NCI-H524 treated with DMSO at 0.1 percent for 48 hours (cell line): ENCODE measurements at places on chromosomes 2 and 18.

- no peak for DNase-seq
These were observed 48.7 kb upstream of the OTOF start for GRCh38 chr2:26526589-26526988.

- DNase-seq = no peak
These were observed 1858.7 kb upstream of the CELF4 start for GRCh38 chr18:39424261-39424660.

- no peak for DNase-seq
These were observed 67.8 kb downstream of the SOX11 start for GRCh38 chr2:5759949-5760348.

- no peak for DNase-seq
These were observed 9.2 kb upstream of the SELENOI start for GRCh38 chr2:26336719-26337118.

GRCh38 chr2:68385220-68385906 is 20.3 kb downstream of the PLEK start:
- no peak for DNase-seq

DNA sequence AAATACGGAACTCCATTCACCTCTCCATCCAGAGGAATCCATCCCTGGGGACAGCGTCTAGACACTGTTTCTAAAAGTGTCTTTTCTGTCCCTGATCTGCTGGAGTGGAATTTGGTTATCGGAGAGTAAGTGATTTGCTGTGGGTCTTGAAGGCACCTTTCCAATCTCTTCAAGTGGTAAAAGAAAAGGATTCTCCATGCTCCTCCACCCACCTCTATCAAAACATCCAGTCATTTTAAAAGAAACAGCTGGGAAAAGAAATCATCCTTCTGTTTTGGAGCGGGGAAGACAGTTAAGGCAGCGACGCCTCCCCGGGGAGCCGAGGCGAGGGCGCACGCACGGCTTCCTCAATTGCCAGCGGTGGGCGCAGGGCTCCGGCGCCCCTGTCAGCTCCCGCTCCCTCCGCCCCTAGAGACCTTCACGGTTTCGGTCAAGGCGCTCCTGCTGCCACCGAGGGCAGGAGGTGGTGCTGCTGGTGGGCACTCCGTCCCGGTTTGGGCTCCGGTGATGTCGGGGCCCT is 547 bp downstream of the SLC35F5 start:
- no peak for DNase-seq
